Endothelial cell of umbilical vein (primary cell): ENCODE measurements at places on chromosomes 3 and 15. TPM values are rescaled to one million over a fixed set of nuclear protein-coding genes. Genes with fewer than 3 reads are reported as not detected.

DNA sequence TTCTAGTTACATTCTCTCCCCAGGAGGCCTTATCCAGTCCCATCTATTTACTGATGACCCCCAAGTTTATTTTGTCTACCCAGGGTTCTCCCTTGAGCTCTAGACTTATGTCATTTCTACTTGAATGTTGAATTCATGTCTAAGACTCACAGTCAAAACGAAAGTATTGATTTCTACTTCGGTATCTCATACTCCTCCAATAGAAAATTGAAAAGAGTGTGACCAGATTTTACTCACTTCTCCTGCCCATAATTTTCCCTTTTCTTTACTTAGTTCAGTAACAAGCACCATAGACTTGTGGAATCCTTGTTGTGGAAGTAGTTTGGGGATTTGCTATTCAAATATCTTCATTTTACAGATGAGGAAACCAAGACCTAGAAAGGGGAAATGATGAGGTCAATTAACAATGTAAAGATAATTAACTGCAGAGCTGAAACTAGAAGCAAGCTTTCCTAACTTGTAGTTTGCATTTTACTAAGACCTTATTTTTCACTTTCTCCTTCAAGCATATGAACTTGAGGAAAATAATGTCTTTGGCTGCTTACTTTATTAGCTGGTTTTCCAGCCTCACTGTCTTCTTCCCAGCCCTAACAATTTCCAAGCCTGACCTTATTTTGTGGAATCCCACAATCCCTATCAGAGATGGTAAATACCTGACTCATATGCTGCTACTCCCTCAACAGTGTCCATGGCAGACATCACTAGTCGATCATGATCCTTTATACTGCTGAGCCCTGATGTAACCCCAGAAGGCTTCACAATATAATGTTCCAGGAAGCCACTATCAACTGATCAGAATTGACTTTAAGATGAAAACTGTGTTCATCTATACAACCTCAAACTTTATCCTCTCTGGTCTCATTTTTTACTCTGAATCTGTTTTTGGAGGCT, 123.9 kb upstream of the AGBL1 start:
- no peak for DNase-seq

DNA sequence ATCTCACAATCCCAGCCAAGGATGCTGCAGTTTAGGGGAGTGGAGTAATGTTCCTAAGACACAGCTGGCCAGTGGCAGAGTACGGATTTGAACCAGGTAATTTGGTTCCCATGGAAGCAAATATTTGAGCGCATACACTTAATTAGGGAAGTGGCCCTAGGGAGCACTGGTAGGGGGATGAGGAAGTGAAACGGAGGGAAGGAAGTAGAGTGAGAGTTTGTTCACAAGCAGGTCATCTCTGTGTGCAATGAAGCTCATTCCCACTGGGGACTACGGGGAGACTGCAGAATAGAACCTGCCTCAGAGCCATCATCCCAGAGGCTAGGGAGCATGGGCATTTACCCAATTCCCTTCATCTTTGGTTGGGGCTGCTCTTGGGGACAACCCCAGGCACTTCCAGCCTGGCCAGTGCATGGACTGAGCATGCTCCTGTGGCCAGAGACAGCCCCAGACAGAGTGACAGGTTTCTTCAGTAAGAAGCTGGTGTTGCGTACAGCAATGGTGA, 317.2 kb upstream of the PROK2 start:
- DNase-seq = no peak

GRCh38 chr15:88006146-88006545, 250.4 kb downstream of the NTRK3 start:
- DNase-seq = no peak

DNA sequence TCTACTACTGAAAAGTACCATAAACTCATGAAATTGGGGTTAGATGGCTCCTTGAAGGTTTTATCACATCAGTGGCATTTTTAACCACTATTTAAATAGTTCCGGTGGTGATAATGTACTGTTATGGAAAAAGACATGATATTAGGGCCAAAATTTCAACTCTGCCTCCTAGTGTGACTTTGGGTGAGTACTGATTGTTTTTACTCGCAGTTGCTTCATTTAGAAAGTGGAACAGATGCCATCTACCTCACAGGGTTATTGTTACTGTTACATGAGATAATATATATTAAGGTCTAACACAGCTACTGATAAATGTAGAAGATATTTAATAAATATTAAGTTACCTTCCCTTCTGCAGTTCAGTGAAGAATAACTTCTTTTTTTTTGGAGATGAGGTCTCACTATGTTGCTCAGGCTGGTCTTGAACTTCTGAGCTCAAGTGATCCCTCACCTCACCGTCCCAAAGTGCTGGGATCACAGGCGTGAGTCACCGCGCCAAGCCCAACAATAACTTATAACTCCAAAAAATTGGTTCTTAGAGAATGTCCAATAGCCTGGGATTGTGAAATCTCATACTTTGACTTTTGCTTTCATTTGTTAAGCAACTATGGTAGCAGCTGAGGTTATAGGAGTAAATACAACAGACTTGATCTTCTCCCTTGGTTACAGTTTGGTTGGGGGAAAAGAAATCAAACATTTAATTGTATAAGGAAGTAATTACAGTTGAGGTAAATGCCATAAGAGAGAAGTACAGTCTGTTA, 48.3 kb downstream of the MEF2A start:
- DNase-seq = no peak

DNA sequence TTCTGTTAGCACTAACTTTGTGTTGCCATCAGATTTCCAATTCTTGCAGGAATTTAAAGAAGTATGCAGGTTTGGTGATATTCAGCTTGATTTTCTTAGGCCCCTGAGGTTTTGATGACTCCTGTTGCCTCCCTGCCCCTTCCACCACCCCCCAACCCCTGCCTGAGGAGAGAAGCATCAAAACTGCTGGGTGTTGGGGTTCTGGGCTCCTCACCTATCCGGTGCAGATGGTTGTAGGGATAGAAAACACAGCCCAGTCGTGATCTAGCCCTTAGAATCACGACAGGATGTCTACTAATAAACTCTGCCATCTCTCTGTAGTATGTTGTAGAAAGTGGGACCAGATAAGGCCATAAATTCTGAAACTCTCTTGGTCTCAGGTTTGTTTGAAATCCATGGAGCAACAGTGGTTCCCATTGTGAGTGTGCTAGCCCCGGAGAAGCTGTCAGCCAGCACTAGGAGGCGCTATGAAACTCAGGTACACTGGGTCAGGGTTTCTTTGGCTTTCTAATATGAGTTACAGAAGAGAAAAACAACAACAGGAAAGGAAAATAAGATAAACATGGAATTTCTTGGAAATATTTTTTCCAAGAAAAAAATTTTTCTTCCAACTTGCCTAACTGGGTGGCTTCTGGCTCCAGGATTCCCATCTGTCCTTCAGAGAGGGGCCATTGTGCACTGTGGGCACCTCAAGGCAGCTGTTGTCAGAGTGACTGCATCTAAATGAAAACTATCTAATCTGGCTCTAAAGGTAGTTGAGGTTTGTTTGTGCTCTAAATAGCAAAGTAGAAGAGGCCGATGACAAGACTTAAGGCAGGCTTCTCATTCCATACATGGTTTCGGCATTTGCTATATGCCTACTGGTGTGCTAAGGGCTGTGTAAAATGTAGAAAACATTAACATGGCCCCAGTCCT, 8.7 kb downstream of the SRP14 start:
- DNase-seq = peak; percentile 25

DNA sequence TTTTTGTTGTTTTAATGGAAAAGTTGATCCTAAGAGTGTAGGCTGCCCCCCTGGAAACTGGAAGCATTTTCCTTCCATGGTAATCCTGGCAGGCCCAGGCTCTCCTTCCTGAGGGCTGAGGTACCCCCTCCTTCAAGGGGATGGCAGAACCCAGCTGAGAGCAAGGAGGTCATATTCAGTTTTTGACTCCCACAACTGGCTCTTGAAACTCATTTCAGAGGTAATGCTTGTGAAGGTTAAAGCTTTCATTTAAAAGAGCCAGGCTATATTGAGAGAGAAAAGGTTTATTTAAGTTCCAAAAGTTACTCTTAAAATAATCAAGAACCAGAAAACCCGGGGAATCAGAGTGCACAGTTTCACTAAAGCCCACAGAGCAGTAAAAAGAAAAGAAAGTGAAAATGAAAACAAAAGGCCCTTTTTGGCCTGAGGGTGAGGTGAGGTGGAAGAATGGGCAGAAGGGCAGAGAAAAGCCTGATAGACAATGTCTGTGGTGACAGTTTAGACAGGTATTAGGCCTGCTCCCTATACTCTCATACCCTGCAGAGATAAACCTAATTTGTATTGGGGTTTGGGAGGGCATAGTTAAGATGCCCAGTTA, 47.0 kb upstream of the RBP1 start:
- DNase-seq = no peak

PLSCR5 gene
- total RNA-seq = not detected in 2 replicates

CPEB1 gene
- not detected in 2 replicates for total RNA-seq

TMEM41A gene
- total RNA-seq = 16.0 and 16.8 TPM in 2 replicates

DNA sequence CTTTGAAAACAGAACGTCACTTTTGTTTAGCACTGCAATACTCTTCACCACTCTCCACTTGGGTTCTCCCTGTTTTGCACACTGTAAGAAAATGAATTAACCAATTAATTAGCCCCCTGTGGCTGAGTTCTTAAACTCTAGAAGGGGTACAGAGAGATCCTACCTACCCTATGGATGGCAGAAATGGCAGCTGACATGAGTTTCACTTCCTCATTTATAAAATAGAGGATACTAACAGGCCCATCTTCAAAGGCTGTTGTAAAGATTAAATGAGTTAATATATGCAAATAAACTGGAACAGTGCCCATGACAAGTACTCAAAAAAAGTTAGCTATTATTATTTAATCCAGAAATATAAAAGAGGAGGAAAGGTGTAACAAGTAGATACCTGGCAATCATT, 36.9 kb downstream of the SUCLG2 start:
- DNase-seq = no peak

GRCh38 chr3:8458238-8458661, 43.4 kb upstream of the LMCD1 start:
- no peak for DNase-seq

EOGT gene
- 99.4 and 103 TPM in 2 replicates for total RNA-seq

GRCh38 chr3:130601442-130601971, 84.5 kb downstream of the COL6A6 start:
- DNase-seq = no peak
